ENCODE measurements at places on chromosomes 1 and 21. TPM values are rescaled to one million over a fixed set of nuclear protein-coding genes. Genes with fewer than 3 reads are reported as not detected.

The LCE3D gene
- not detected for total RNA-seq

The PGLYRP4 gene
- not detected for total RNA-seq

The CRP gene
- not detected for total RNA-seq

The NBPF9 gene
- total RNA-seq: 13.6 TPM

The THEM4 gene
- total RNA-seq: 8.3 TPM

The FCRL4 gene
- total RNA-seq: not detected

The C1orf115 gene
- under 0.01 TPM for total RNA-seq
